ENCODE measurements at places on chromosomes 6 and 20. TPM values are rescaled to one million over a fixed set of nuclear protein-coding genes. Genes with fewer than 3 reads are reported as not detected.

Gene PAK5
- total RNA-seq: 0.46 TPM

DNA sequence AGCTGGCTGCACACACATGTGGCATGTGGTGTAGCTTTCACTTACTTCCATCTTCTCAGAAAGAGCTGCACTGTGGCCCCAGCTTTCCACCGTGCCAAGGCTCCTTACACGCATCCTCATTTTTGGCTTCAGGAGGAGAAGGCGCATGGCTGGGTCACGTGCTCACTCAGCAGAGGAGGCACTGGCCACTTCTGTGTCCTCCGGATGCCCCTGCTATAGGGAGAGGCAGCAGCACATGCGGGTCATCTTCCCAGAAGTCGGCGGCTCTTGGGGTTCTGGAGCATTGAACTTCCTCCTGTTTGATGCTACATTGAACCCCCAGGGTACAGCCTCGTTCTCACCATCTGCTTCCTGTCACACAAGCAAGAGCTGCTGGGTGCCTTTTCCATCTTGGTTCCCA, 111.3 kb downstream of the FAM120B start:
- DNase-seq: no peak

GRCh38 chr6:27139756-27140579, 107.5 kb upstream of the PRSS16 start:
- DNase-seq: no peak

DNA sequence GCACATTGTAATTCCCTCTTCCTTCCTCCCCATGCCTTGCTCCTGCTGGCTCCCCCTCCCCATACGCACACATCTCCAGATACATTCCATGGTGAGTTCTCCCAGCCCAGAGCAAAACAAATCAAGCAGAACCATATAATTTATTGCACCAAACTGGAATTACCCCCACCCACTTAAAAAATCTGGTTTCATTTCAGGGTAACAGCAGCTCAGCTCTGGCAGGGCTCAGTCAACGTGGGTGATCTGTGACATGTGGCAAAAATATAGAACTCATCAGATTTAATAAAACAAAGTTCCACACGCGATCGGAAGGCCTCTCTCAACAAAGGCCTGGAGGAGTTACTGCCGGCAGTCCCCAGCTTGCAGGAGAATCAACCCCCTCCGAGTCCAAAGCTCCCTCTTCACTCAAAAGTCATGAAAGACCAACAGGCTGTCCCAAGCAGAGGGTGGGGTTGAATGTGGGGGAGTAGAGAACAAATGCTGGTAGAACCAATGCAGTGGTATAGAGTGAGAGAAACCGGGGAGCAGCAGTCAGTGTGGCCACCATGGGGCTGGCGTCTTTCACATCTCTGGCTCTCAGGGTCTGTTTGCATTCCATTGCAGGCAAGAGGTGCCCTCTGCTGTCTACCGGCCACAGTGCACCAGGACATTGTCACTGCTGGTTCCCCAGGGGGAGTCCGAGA, 323.3 kb upstream of the NT5E start:
- peak; percentile 85 for DNase-seq

- peak; percentile 84 for DNase-seq
These were observed 68.8 kb downstream of the TSHZ2 start for GRCh38 chr20:53040693-53041589.

GRCh38 chr6:14366872-14367271, 249.3 kb downstream of the CD83 start:
- no peak for DNase-seq

GRCh38 chr20:38228436-38228835, 32.1 kb downstream of the KIAA1755 start:
- no peak for DNase-seq

DNA sequence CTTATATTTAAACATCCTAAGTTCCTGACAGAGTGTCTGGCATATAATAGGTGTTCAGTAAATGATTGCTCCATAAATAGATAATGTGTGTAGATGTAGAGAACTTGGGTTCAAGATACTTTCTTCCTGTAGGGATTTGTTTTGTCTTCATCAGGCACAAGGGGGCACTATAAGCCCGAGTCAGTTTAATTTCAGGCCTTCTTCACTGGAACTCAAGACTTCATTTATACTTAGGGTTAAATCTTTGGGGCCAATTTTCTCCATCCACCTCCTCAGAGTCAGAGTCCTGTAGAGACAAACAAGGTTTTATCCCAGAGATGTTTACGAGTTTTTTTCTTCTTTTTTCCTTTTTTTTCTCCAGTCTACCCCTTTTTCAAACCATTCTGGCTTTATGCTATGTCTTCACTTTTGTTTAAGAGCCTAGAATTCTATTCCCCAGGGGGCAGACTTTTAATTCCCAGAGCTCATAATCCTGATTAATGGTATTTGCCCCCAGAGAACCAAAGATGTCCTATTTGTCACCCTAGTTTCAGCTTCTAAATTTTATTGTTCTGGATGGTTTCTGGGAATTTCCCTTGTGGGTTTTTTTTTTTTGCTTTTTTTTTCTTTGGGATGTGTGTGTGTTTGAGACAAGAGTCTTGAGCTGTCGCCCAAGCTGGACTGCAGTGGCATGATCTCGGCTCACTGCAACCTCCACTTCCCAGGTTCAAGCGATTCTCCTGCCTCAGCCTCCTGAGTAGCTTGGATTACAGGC, 88.4 kb downstream of the HFE start:
- peak; percentile 64 for DNase-seq

Gene ZNF831
- total RNA-seq: not detected

DNA sequence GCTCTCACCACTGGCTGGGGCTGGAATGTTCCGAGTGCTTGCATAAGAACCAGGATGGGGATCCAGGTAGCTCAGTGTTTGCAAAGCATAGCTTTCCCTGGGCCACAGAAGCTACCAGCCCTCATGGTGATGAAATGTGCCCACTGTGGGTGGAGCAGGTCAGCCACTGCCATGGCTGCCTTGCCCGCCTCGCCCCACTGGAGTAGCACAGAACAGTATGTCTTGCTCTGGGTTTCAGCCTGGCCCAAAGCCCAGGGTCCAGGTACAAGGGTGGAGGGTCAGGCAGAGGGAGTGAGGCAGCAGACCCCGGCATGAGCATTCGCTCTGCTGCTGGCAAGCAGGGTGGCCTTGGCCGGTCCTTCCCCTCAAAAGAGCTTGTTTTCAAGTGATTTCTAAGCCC, 34.7 kb downstream of the KCNK17 start:
- no peak for DNase-seq

GRCh38 chr6:152981219-152981618, 1.6 kb downstream of the FBXO5 start:
- DNase-seq: no peak

GRCh38 chr20:47610247-47610944, 108.7 kb downstream of the NCOA3 start:
- peak; percentile 71 for DNase-seq

Gene HDDC2
- total RNA-seq: 88.8 TPM

Gene ECT2L
- not detected for total RNA-seq

GRCh38 chr6:114521926-114522325, 179.1 kb upstream of the HS3ST5 start:
- no peak for DNase-seq

Gene PHF20
- 14.5 TPM for total RNA-seq

DNA sequence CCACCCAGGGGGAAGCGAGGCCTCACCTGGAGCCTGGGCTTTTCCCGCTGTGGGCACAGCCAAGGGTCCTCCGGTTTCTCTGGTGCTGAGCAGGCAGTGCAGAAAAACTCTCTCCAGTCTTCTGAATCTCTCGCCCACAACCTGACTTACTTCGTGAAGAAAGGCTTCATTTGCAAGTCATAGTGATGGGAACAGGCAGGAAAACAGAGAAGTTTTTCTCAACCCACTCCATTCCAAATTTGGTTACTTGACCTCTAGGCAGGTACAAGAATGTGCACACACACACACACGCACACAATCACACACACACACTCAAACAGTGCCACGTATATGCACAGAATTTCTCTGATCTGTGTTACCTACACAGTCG, 524.5 kb downstream of the CD83 start:
- DNase-seq: no peak

DNA sequence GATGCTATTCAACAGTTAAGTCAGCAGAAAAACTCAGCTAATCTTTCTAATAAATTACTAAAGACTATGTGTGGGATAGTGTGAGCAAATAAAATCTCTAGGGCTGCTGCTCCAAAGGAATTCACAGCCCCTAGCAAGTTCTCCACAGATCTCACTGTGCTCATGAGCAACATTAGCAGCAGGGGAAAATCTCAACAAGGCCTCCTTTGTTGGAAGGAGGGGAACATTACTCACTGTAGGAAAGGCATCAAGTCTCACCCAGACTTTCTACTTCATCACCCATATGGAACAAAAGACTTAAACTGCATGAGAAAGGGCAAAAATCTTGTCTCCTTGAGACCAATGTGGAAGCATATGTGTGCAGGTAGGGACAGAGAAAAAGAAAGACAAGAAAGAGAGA, 726.4 kb upstream of the SLC35B3 start:
- DNase-seq: no peak

GRCh38 chr20:17887331-17888030, 81.1 kb downstream of the SNX5 start:
- DNase-seq: no peak

DNA sequence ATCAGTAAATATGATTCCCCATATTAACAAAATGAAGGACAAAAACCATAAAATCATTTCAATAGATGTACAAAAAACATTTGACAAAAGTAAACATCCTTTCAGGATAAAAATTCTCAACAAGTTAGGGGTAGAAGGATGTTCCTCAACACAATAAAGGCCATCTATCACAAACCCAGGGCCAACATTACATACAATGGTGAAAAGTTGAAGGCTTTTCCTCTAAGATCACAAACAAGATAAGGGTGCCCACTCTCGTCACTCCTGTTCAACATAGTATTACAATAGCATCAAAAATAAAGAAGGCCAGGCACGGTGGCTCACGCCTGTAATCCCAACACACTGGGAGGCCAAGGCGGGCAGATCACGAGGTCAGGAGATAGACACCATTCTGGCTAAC, 22.6 kb upstream of the ASF1A start:
- DNase-seq: no peak

Gene ZSCAN16
- total RNA-seq: 3.5 TPM

Gene PTCHD4
- total RNA-seq: not detected

Gene HLA-DQB2
- total RNA-seq: not detected

- no peak for DNase-seq
These were observed 6.8 kb downstream of the CDKN1A start for GRCh38 chr6:36685166-36685924.

- no peak for DNase-seq
These were observed 3.7 kb downstream of the PIM1 start for GRCh38 chr6:37173493-37174195.

- no peak for DNase-seq
These were observed 78.2 kb upstream of the FOXO3 start for GRCh38 chr6:108482559-108482958.

DNA sequence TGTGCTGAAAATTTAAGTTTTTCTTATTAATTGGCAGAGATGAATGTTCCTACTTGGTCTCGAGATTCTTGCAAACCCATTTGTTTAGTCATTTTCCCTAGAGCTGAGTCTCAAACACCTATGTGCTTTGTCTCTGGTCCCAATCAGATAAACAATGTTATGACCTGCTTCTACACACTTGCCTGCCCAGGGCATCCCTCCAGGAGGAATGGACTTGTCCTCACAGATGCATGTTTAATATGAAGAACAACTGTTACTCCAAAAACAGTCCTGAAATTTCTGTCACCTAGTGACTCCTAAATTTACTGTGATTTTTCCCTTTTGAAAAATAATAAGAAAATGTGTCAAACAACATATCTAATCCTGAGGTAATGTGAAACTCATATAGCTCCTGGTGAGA, 43.7 kb downstream of the HDGFL1 start:
- no peak for DNase-seq

DNA sequence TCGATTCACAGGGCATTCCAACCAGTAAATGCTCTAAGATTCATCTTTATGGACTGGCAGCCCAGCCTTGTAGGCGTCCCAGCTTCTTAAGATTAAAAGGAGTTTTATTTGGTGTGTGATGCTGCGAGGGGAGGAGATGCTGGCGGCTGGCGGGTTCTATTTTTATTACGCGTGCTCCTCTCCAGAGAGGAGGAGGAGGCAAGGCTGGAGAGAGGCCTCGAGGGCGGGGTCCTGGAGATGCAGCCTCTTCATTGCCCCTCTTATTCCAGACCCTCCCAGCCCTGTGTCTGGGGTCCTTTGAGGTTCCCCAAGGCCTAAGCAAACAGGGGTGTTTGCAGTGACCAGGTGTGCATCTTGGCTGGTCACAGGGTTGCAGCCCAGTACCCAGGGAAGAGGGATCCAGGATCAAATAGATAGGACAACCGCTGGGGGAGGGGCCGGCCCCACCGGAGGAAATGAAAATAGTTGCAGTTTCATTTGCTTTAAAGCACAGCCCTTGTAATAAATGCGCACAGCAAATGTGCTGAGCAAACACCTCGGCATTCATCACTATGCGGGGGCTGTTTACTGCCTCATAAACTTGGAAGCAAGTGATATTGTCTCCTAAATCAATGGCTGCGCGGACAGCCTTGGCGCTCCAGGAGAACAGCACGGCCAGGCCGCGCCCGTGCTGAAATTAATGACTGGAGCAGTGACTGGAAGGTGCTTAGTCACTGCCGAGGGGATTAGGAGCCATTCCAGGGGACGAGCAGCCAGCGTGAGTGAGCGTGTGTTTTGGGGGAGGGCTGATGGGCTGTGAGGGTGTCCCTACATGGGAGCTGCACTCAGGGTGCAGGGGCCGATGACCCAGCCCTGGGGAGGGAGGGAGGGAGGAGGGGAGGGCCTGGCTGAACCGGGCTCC, 83.0 kb downstream of the TMEM242 start:
- DNase-seq: peak; percentile 77

DNA sequence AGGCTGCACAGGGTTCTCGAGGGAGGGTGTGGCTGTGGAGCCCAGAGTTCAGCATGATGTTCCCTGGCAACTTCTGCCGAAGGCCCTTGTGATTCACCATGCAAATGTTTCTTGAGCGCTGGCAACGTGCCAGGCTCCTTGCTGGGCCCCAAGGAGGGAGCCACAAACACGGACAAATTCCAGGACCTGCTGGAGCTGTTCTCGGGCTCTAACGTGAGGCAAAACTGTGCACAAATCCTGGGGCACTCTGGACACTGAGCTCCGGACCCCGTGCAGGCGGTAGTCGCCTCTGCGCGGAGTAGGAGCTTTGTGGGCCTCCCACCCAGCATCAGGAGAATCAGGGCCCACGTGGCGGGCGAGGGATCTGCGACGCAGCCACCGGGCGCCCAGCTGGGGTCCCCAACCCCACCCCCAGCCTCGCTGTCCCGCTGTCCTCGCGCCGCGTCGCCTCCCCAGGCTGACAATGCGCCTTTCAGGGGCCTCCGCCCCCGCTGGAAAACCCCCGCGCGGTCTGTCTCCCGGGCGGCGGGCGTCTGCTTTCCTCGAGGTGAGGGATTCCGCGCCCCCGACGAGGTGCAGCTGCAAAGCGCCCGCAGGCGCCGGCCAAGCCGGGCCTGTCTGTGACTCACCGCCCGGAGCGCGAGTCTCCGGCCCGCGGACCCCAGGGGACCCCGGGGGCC, 31.7 kb upstream of the SCUBE3 start:
- peak; percentile 94 for DNase-seq
